ENCODE measurements at places on chromosomes 5 and 9. TPM values are rescaled to one million over a fixed set of nuclear protein-coding genes. Genes with fewer than 3 reads are reported as not detected.

ADRB2 gene
- not detected for total RNA-seq

PCDHGA7 gene
- total RNA-seq: 1.6 TPM

PRRX2 gene
- total RNA-seq: 145 TPM

DPM2 gene
- 27.0 TPM for total RNA-seq

ROPN1L gene
- total RNA-seq: 0.86 TPM

MYMK gene
- not detected for total RNA-seq

QRFP gene
- not detected for total RNA-seq

FAXDC2 gene
- total RNA-seq: 10.3 TPM

C9orf153 gene
- total RNA-seq: not detected

MARVELD2 gene
- total RNA-seq: 5.5 TPM
